ENCODE measurements at places on chromosomes 13 and 19.

GRCh38 chr13:44867825-44868224, 121.4 kb downstream of the NUFIP1 start:
- DNase-seq, result no peak

- DNase-seq, result no peak
These were observed 575 bp downstream of the SHFL start for GRCh38 chr19:10086591-10087192.

- DNase-seq, result peak; percentile 5
These were observed at the start of gene ATP12A for GRCh38 chr13:24680258-24680920. TSS of gene ATP12A (plus strand) at chr13:24680408. CDS start at chr13:24680744, 336 bp downstream.

DNA sequence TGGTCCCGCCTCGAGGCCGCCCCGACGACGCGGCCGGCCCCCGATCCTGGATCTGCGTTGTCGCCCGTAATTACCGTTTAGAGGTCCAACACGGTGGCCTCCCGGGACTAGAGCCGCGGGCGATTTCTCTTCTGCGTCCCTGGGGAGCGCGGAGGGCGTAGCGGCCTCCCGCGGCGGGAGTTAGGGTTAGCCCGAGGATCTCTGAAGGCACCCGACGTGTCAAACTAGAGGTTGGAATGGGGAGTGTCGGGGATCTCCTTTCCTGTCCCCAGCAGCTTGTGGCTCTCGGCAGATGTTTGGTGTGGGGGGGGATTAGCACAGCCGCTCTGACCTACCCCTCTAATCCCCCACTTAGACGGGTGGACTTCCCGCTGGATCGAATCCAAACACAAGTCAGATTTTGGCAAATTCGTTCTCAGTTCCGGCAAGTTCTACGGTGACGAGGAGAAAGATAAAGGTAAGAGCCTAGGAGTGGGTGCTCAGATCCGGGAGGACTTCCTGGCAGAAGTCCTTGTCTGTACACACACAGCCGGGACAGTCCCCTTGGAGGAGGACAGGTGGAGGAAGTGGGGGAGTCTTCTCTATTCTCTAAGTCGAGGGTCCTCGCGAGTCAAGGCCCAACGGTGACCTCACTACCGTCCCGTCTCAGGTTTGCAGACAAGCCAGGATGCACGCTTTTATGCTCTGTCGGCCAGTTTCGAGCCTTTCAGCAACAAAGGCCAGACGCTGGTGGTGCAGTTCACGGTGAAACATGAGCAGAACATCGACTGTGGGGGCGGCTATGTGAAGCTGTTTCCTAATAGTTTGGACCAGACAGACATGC, 581 bp downstream of the CALR start:
- no peak for DNase-seq

- DNase-seq, result no peak
These were observed 185.7 kb downstream of the PTPRS start for GRCh38 chr19:5154799-5155426.

DNA sequence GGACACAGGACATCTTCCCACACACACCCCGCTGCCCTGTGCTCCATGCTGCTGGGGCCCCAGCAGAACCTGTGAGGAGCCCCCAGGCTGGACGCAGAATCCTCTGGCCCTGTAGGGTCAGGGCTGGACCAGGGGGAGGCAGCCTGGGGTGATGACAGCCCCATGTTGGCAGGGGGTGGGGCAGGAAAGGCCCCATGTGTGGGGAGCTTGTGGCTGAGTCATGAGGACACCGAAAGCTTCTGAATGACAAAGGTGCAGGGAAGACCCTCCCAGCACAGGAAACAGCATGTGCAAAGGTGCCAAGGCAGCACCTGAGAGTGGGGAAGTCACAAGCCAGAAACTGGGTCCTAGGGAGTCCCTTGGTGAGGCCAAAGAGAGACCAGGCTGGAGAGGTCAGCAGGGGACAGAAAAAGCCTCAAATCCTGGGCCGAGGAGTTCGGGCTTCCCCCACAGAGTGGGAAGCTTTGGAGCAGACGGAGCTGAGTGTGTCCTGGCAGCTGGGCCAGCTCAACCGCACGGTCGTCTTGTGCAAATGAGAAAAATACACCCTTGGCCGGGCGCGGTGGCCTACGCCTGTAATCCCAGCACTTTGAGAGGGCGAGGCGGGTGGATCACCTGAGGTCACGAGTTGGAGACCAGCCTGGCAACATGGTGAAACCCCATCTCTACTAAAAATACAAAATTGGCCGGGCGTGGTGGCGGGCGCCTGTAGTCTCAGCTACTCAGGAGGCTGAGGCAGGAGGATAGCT, 17.5 kb downstream of the ATP8B3 start:
- no peak for DNase-seq
